ENCODE measurements at places on chromosomes 5 and 9. TPM values are rescaled to one million over a fixed set of nuclear protein-coding genes. Genes with fewer than 3 reads are reported as not detected.

- no peak for DNase-seq
Measured at GRCh38 chr5:5183933-5184332, 43.8 kb downstream of the ADAMTS16 start.

DNA sequence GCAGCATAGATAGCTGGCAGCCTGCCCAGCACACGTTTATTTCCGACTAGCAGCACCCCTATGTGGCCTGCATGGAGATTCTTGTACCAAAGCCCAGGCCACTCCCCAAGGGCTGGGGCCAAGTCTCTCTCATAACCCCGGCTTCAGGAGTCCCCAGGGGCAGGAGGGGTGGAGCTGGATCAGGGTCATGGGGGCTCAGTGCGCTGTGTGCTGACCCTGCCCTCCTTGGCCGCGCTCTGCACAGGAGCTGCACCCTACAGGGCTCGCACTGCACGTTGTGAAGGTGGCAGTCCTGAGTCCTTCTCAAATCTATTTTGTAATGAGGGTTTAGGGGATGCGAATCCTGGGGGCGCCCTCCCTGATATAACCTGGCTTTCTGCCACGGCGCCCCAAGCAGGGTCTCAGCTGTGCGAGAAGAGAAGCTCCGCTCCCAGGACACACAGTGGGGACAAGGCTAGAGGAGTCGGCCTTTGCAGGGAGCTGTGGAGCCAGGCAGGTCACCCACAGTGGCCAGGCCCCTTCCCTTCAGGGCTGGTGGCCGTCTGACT, 28.6 kb downstream of the NKD2 start:
- DNase-seq: no peak

DNA sequence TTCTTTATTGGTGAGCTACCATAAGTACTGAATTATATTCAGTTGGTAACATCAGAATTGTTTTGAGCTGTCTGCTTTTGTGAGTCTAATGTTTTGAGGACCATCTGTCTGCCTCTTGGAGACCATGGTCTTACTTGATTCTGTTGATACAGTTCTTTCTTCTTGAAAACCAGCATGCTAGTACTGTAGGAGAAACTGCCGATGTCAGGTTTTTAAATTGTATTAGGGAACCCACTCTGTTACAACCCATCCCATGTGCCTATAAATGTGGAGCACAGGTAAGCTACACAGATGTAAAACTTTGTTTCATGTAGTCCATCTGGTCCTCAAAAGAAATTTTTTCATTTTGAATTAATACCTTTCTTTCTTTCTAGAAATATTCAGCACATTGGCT, 103.4 kb upstream of the DMRTA1 start:
- no peak for DNase-seq

DNA sequence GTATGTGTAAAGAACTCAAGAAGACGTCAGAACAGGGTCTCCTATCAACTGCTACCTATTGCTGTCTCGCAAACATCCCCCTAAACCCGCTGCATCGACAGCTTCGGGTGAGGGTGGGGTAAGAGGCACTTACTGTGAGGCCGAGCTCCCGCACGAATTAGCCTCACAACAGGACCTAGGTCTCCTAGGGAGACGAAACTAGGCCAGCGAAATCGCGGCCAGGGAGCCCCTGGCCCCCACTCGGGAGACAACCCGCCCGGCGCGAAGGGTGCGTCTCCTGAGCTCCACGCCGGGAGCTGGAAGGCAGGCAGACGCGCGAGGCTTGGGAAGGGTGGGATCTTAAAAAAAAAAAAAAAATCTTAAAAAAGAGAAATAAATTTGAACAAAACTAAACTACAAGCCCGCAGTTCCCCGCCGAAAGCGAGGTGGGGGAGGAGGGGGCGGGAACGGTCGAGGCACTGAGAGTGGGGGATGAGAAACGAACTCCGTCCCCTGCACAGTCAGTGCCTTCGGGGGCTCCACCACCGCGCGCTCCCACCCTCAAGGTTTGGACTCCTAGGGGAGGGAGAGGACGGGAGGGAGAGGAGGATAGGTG, 33.0 kb upstream of the NFIB start:
- DNase-seq: no peak

- DNase-seq: no peak
Measured at GRCh38 chr5:143347046-143347445, 56.4 kb downstream of the NR3C1 start.

DNA sequence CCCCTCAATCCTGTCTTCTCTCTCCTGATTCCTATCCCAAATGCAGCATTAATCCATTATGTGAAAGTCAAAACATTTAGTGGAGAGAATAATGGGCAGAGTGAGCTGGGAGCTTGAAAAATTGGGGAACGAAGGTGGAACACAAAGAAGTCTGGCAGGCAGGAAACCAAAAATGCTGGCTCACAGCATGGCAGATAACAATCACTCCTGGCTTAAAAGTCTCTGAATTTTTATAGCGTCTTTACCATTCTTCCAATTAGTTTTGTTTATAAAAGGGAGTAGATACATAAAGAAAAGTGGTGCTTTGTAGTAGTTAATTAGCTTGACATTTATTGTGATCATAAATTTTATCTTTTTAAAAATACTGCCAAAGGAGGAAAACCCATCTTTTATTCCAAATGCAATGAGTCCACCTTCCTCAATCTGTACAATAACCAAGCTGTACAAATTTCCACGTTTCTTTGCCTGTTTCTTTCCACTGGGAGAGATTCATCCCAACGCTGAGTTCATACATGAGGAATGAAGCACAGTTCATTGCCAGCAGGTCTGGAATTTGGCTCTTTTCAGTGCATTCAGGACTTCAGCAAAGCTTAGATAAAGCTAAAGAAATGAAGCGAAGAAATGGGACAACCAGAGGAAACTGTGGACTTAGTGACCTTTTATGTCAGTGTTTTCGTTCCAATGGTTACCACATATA, 174.7 kb downstream of the HMHB1 start:
- DNase-seq: no peak

DNA sequence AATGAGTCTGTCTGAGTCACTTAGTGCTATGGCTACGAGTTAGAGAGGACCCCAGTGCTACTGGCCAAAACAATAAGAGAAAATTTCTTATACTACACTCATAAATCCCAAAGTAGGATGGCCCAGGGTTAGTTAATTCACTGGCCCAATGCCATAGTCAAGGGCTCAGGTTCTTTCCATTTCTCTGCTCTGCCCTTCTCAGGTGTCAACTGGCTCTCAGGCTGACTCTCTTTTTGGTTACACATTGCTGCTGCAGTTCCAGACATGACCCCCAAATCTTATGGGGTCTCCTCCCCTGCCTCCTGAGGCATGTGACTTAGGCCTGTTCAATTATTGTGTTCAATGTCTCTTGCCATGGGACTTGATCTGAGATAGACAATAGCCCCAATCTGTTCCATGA, 70.4 kb downstream of the ARHGEF37 start:
- DNase-seq: no peak

Gene HRH2
- total RNA-seq: not detected

Gene CDH12
- not detected for total RNA-seq

Gene TOR4A
- total RNA-seq: 29.8 TPM

Gene CTNNAL1
- 190 TPM for total RNA-seq

Data from dermis blood vessel endothelial cell (primary cell).